ENCODE measurements at places on chromosomes 5 and 9.

GRCh38 chr9:70902171-70902570 is 219.2 kb downstream of the TRPM3 start:
- no peak for DNase-seq

- DNase-seq, result no peak
These were observed 2.0 kb downstream of the PPP3R2 start for GRCh38 chr9:101592788-101593187.

DNA sequence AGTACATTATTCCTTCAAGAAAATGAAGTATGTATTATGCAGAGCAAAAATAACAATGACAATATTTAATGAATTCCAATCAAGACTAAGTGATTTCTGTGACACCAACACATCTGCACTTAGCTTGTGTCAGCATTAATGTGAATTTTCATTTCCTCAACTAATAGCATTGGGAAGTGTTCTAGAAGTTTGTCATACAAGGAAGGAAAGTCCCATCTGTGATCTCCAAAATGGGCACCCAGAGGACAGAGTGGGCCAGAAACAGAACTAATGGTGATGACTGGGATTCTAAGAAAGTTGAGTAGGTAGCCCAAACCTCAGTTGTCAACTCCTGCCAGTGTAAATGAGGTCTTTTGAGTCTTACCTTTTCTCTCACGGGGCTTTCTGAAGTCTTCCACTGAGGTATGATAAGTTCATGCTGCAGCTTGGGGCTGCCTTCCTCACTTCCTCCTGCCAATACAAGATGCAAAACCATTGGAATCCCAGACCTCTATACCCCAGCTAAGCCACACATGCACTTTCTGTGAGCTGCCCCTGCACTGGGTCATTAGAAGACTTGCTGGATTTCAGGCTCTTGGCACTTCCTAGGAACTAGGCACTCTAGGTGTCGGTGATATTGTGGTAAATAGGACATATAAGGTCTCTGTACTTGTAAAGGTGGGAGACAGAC is 4.9 kb downstream of the ADAM19 start:
- DNase-seq, result no peak

DNA sequence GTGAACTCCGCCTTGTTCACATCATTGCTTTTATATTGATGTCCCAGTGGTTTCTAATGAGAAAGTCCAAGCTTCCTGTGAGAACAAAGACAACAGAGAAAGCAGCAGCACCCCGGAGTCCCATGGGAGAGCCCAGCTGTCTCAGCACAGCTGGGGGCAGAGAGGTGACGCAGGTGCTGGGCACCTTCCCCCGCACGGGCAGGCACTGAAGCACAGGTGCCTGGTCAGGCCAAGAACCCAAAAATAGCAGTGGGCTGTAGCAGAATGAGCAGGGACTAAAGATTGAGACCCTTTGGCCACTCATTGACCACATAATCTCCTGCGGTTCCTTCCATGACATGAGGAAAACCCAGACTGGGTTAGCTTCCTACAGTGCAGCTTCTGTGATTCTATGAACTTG is 18.8 kb downstream of the SRD5A1 start:
- no peak for DNase-seq

GRCh38 chr5:120405286-120405864 is 58.7 kb upstream of the PRR16 start:
- no peak for DNase-seq

DNA sequence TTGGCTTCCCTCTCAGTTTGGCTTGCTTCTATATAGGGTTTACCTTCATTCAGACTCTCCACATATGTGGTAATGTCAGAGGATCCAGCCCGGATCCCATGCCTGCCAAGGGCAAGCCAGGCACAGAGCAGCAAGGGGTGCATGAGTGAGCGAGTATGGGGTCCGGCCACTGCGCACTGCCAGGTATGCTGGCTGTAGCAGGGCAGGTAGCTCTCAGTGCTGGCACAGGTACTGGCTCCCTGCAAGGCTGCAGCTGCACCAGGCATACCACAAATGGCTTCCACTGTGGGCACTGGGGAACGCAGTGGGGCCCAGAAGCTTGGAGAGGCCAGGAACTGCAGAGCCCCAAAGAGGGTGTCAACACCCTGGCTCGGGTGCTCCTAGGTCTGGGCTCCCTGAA is 86.2 kb downstream of the GIN1 start:
- no peak for DNase-seq

GRCh38 chr5:37756248-37756647 is 83.6 kb downstream of the GDNF start:
- no peak for DNase-seq

GRCh38 chr9:121509180-121509579 is 9.5 kb upstream of the GGTA1 start:
- no peak for DNase-seq

GRCh38 chr9:84504360-84504759 is 163.8 kb upstream of the SLC28A3 start:
- DNase-seq, result no peak
